NCI-H774 (cell line): ENCODE measurements at places on chromosomes 2 and 18.

- no peak for DNase-seq
These were observed 11.2 kb downstream of the RHBDD1 start for GRCh38 chr2:226847090-226847489.

DNA sequence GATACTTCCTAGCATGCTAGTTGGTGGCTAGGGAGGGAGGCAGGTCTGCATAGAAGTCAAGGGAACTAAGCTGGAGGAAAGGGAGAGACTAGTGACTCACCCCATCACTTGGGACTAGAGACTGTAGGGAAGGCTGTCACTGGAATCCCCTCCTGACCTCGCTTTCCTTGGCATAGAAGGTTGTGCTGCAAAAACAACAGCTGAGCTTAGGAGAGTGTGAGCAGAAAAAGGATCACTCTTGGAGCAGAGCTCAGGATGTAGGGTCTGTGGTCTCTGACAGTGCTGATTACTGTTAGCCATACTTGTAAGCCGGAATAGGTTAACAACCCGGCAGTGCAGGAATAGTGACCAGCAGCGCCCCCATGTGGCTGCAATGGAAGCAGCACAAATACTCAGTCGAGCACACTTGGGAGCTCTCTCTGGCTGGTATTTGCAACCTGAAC, 66.9 kb upstream of the SMAD2 start:
- no peak for DNase-seq

GRCh38 chr2:16615246-16615645, 50.4 kb downstream of the CYRIA start:
- DNase-seq: no peak

DNA sequence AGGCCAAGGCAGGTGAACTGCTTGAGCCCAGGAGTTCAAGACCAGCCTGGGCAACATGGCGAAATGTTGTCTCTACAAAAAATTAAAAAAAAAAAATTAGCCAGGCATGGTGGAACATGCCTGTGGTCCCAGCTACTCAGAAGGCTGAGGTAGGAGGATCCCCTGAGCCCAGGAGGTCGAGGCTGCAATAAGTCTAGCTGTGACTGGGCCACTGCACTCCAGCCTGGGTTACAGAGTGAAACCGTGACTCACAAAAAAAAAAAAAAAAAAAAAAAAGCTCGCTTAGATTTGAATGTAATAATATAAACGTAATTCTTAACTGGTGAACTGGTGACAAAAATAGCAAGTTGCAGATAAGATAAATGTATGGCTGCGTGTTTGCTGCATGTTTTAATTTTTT, 56.5 kb downstream of the TFCP2L1 start:
- DNase-seq: no peak

DNA sequence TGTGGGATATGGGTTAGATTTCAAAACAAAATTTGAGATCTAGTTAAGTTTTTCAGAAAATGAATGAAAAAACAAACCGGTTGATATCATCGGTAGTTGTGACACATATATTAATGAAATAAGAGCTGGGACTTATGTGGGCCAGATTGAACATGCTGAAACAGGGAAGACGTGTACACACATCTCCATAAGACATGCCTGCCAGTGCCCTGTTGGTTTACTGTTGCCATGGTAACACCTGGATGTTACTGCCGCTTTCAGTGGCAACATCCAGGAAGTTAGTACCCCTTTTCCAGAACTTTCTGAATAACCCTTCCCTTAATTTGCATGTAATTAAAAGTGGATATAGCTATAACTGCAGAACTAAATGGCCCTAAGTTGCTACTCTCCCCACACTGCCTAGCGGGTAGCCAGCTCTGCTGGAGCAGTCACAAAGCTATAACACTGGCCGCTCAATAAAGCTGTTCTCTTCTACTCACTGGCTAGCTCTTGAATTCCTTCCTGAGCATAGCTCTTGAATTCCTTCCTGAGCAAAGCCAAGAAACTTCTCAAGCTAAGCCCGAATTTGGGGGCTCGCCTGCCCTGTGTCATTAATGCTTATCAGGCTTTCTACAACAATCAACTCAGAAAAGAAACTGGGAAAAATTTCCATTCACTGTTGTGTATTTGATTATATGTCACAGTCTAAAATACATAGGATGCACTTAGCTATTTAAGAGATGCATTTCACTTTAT, 776.3 kb upstream of the CDH7 start:
- DNase-seq: no peak

- no peak for DNase-seq
These were observed 34.5 kb downstream of the RPL31 start for GRCh38 chr2:101036562-101036961.

GRCh38 chr2:118670276-118670675, 177.2 kb downstream of the EN1 start:
- no peak for DNase-seq

DNA sequence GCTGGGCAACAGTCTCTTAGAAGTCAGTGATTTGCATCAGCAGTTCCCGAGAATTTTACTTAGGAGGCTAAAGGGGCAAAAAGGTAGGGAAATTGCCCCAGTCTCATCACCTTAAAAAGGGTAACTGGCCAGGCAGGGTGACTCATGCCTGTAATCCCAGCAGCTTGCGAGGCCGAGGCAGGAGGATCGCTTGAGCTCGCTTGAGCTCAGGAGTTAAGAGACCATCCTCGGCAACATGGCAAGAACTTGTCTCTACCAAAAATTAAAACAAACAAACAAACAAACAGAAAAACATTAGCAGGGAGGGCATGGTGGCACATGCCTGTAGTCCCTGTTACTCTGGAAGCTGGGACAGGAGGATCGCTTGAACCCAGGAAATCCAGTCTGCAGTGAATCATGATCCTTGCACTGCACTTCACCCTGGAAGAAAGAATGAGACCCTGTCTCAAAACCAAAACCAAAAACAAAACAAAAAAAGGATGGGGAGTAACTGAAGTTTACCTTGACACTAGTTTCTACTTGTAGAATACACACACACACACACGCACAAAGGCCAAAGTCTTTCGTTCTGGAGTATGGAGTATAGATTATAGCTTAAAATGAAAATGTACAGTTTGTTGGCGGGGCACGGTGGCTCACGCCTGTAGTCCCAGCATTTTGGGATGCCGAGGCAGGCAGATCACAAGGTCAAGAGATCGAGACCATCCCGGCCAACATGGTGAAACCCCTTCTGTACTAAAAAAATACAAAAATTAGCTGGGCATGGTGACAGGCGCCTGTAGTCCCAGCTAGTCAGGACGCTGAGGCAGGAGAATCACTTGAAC, 2.7 kb upstream of the GEMIN6 start:
- no peak for DNase-seq

DNA sequence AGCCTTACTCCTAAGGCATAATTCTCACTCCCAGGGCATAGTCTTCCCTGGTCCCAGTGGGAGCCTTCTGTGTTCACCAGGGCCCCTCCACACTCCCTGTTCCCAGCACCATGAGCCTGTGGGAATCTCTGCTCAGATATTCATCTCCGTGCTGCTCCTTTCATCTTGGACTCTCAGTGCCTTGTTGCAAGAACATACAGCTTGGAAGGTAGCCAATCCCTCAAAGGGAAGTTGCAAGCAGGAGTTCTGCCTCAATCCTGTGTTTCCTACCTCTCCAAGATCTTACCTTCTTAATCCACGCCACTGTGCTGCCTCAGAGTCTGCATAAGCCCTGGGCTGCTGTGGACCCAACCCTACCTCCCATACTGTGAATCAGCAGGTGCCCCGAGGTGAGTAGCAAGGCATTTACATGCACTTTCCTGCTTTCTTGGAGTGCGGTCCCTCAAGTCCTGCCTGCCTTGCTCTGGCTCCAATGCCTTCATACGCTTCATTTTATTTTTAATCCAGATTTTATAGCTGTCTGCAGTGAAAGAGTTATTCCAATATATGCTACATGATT, 413.8 kb upstream of the RAB6C start:
- DNase-seq: no peak

GRCh38 chr2:223000872-223001796, 50.9 kb upstream of the KCNE4 start:
- no peak for DNase-seq

GRCh38 chr18:29540548-29540947, 1363.6 kb upstream of the CDH2 start:
- no peak for DNase-seq

DNA sequence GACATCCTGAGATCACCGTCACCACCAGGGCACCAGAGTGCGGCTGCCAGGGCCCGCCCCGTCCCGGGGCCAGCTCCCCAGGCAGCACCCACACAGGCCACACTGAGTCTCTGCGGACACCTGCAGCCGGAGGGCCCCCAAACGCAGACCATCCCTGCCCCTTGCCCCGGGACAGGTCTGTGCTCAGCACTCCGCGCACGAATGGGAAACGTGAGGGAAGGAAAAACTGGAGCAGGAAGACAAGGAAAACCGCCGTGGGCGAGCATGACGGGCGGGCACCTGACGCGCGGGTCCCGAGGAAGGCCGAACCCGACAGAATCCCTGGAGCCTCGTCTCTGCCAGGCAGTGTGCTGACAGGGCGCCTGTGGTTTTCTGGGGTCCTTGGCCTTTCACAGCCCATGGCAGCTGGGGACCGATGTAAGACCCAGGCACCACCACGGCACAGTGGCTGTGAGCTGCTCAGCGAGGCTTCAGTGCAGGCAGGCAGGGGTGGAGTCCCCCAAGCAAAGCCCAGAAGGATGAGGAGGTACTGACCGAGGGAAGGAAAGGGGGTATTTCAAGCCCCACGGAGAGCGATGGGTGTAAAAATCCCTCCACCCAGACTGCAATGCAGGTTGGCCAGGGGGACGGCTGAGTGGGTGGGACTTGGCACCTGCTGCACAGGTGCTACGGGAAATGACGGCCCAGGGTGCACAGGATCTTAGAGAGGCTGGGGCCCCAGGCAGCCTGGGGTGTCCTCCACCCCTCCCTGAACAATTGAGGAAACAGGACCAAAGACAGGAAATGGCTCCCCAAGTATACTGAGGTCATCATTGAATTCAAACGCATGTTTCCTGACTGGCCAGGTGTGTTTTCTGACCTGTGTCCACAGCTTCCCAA, 59.0 kb downstream of the PXDN start:
- no peak for DNase-seq

- peak; percentile 9 for DNase-seq
These were observed 590 bp downstream of the IFIH1 start for GRCh38 chr2:162317861-162318327.

DNA sequence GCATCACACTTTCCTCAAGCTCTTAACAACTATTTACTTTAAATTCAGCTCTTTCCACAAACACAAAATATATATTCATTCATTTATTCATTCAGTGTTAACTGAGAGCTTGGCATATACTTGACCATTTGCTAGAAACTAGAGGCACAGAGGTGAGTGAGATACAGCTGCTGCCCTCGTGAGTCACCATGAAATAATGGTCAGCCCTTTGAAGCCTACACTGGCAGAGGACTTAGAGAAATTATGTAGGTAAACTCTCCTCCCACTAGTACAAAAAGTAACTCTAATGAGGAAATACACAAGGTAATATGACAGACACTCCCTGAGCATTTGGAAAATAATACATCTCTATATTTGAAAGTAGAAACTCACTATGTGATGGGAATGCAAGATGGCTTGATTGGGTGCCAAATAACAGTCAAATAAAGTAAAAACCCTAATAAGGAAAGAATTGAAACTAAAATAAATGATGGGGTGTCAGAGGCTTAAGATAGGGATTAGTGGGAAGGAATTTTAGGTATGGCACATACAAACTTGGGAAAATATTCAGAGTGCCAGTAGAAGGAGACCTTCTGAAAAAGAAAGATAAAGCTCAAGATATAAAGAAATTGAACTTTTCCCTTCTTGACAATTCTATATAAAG, 61.1 kb downstream of the ANTXR1 start:
- DNase-seq: no peak

DNA sequence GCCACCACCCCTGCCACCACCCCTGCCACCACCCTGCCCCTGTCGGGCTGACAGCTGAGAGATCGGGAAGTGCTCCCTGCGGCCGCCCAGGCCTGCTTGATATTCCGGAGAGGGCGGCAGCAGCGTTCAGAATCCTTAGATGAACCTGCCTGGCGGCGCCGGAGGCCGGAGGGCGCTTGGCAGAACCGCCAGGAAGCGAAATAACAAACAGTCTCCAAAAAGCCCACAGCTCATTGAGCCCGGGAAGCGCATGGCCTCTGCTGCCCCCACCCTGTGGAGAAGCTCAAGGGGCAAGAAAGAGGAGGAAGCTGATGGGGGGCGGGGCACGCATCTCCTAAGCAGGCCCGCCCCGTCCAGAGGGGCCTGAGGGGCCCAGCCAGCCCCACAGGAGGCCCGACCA, 92.2 kb upstream of the MBOAT2 start:
- DNase-seq: no peak

DNA sequence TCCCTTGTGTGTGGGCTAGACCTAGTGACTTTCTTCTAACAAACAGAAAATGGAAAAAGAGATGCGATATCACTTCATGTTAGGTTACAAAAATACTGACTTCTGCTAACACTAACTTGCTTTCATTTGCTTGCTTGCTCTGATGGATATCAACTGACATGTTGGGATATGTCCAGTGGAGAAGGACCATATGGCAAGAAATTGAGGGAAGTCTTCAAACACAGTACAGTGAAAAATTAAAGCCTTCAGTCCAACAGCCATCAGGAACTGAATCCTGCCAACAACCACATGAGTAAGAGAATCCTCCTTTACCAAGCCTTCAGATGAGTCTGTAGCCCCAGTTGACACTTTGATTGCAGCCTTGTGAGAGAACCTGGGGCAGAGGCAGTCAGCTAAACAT, 143.9 kb downstream of the MAIP1 start:
- DNase-seq: no peak

GRCh38 chr18:777021-777420, 35.0 kb downstream of the YES1 start:
- DNase-seq: no peak

DNA sequence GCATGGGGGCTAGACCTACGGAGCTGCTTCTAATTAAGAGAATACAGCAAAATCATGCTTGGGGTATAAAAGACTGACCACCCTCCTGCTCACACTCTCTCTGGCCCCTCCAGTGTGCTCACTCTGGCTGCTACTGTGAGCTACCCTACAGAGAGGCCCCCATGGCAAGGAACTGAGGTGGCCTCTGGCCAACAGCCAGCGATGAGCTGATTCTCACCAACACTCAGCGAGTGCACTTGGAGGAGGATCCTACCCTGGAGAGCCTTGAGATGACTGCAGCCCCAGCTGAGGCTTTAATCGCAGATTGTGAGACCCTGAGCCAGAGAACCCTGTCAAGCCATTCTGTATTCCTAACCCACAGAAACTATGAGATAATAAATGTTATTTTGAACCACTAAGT, 88.2 kb downstream of the GFPT1 start:
- DNase-seq: no peak
